ENCODE measurements at places on chromosomes 5 and 9. TPM values are rescaled to one million over a fixed set of nuclear protein-coding genes. Genes with fewer than 3 reads are reported as not detected.

SCGB3A2 gene
- total RNA-seq, result not detected

LCN15 gene
- total RNA-seq, result not detected

CCNJL gene
- total RNA-seq, result 5.6 TPM

CARTPT gene
- total RNA-seq, result not detected

HMCN2 gene
- total RNA-seq, result not detected

PLPPR1 gene
- total RNA-seq, result not detected

LRRTM2 gene
- 0.73 TPM for total RNA-seq

ZBTB34 gene
- total RNA-seq, result 7.6 TPM

HRCT1 gene
- total RNA-seq, result not detected

CD180 gene
- total RNA-seq, result 0.14 TPM

SPATA31E1 gene
- not detected for total RNA-seq

DBH gene
- total RNA-seq, result not detected

CATSPER3 gene
- total RNA-seq, result 0.52 TPM

CCDC180 gene
- 4.9 TPM for total RNA-seq
